KBM-7 (cell line): ENCODE measurements at places on chromosomes 11 and 22.

DNA sequence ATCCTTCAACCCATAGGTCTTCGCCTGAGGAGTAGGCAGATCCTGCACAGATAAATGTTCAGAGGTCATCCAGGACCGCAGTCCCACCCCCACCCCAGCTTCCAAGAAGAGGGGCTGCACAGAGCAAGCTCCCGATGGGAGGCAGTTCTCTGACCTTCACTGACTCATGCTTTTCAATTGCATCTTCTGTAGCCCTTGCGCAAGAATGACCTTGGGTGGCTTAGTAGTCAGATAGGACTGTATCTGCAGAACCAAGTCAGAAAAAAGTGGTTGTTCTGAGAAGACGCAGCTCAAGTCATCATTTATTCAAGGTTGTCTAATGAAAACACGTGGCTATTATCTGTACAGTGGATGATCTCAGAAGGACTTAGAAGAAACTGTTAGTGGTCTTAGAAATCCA lies 16.4 kb upstream of the GRAMD1B start:
- DNase-seq = no peak

DNA sequence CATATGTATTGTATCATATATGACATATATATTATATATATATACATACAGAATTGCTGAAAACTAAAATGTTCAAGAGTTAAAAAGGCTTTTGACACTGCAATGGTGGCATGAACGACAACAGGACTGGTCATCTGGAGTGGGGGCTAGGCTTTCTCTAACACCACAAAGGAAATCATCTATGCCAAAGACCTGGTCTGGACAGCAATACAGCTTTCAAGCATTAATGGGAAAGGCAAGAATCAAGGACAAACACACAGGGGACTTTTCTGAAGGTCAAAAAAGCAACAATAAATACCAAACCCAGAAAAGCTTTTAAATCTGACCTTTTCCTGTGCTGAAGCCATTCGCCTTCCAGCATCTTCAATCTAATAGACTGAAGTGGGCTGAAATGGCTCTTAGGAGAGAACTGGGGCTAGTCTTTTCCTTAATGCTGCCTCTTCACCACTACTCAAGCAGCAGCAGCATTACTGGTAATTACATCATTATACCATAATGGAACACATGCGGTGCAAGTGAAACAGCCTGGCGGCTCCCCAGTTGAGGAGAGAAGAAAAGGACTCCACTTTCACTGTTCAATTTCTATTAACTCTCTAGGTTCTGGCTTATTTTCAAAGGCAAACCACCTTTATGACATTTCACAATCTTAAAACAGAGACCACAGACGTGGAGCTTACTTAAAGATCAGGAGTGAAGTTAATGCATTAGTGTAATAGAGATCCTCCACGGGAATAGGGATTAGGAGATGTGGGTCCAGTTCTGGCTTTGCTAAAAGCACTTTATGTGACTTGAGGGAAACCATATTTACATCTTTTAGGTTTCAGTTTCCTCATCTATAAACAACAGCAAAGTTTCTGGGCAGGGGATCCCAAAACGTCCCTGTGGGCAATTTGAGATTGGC lies 63.0 kb downstream of the GAB2 start:
- DNase-seq = peak; percentile 56

GRCh38 chr11:76771446-76772099 lies 11.6 kb upstream of the TSKU start:
- no peak for DNase-seq

DNA sequence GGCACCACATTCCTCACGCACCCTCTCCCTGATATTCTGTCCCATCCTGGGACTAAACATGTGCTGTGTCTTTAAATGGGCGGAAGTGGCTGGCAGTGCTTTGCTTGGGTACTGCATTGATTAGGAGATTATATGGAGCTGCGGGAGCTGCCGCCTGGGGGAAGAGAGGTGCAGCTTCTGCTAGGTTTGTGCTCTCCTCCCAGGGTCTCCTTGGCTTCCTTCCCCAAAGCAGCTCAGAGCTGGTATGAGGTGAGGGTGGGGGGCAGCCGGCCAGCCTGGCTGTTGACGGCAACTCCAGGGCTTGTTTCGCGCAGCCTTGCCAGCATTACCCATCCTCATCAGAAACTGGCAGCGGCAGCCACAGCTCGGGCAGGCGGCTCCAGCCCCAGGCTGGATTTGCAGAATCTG lies 95.4 kb downstream of the GRAMD1B start:
- no peak for DNase-seq

GRCh38 chr11:86513746-86514373 lies 139.2 kb downstream of the CCDC81 start:
- DNase-seq = no peak

GRCh38 chr11:9386901-9387300 lies 2.4 kb downstream of the IPO7 start:
- DNase-seq = peak; percentile 53

GRCh38 chr11:36339888-36340287 lies 43.8 kb downstream of the PRR5L start:
- no peak for DNase-seq

GRCh38 chr11:68854273-68854958 lies 12.7 kb upstream of the CPT1A start:
- no peak for DNase-seq

GRCh38 chr22:46588279-46589140 lies 31.7 kb upstream of the GRAMD4 start:
- DNase-seq = no peak

DNA sequence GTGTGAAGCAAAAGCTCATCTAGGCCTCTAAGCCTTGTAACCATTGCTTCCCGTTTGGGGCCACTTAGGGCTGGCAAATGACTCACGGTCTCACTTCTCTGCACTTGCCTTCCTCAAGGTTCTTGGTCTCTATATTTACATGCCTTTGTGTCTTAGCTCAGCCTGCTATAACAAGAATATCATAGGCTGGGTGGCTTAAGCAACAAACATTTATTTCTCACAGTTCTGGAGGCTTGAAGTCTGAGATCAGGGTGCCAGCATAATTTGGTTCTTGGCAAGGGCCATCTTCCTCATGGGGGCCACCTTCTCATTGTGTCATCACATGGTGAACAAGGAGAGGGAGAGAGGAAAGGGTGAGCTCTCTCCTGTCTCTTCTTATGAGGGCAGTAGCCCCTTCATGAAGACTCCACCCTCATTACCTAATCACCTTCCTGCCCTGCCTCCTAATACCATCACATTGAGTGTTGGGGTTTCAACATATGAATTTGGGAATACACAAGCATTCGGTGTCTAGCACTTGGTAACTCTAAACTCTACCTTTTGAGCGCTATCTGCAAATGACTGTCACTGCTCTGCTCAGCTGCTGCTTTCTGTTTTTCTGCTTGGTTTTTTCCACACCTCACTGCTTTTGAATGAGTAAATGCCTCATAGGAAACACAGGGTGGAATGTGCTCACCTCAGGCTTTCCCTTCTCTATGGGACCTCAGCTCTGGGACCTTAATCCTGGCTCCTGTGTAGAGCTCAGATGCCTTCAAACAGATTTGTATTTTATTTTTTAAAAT lies 16.2 kb upstream of the ME3 start:
- DNase-seq = no peak

DNA sequence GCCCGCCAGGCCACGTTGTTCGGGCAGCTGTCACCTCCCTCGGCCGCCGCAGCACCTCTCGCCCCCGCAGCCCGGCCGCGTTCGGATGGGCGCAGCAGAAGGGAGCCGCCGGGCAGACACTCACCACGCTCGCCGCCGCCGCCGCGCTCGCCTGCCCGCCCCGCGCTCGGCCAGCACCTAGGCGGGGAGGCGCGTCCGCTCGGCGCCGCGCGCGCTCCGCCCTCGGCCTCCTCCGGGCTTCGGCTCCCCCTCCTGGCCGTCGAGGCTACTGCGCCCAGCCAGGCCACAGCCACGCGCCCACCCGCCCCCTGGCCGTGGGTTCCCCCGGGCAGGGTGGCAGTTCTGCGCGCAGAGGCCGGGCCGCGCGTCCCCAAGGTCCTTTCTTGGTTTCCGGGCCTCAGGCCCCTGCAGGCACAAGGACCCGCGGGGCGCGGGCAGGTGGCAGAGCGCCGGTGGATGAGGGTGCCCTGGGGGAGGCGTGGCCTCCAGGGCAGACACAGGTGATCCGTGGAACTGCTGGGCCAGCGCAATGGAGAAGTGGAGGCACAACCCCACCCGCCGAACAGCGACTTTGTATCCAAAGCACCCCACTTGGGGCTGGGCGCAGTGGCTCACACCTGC lies at the start of gene SLC25A22:
Gene SLC25A22, minus strand, starts transcription at position 189 of the 621 bp plus-strand sequence. CDS start 3,275 bp downstream, outside the sequence.
- peak; percentile 79 for DNase-seq

DNA sequence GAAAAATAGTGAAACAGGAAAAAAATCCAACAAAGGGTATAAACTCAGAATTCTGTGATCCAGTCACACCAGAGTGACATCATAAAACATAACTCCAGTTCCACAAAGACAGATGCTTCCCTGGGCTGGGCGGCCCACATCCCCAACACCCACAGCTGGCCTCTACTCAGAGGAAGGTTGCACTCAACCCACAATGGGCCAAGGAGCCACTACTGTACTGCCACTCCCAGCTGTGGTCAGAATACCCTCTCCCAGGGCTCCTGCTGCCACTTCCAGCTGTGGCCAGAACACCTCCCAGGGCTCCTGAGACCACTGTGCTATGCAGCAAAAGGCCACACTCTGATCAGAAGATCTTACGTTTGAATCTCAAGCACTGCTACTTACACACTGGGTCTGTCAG lies 18.3 kb downstream of the SMCO4 start:
- no peak for DNase-seq

GRCh38 chr11:12897867-12898266 lies 111.2 kb upstream of the RASSF10 start:
- no peak for DNase-seq

GRCh38 chr22:19352766-19353165 lies 61.2 kb upstream of the CLTCL1 start:
- no peak for DNase-seq
